DMS 273 treated with DMSO at 0.1 percent for 48 hours (cell line): ENCODE measurements at places on chromosomes 12 and 14.

DNA sequence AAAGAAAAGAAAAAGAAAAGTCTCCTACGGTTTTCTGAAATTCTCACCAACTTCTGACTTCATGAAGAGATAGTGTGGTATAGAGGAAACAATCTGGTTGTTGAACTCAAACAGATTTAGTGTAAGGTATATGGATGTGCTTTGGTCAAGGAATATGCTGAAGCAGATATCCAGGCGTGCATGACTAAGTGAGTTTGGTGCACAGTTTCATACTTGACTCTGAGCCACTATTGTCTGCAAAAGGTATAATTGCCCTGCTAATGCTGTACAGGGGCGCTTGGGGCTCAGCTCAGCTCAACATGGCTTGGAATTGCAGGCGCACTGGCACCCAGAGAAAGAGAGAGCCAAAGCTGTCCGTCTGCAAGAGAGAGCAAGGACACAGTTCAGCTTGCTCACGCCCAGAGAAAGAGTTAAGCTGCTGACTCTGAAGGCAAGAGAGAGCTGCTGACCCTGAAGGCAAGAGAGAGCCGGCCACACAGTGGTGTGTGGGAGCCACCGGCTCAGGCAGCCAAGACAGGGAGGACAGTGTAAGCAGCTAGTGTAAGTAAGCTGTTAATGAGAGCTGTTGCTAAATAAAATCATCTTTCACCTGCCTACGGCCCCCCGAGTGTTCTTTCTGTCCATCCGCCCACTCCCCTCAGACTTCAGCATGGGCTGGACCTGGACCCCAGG is 66.4 kb upstream of the SLC38A4 start:
- no peak for DNase-seq

GRCh38 chr12:122880155-122880667 is 15.7 kb downstream of the VPS37B start:
- DNase-seq = no peak

GRCh38 chr14:101721951-101722661 is 39.4 kb upstream of the PPP2R5C start:
- DNase-seq = no peak

- DNase-seq = no peak
These were observed 28.1 kb downstream of the ANO6 start for GRCh38 chr12:45243963-45244362.

DNA sequence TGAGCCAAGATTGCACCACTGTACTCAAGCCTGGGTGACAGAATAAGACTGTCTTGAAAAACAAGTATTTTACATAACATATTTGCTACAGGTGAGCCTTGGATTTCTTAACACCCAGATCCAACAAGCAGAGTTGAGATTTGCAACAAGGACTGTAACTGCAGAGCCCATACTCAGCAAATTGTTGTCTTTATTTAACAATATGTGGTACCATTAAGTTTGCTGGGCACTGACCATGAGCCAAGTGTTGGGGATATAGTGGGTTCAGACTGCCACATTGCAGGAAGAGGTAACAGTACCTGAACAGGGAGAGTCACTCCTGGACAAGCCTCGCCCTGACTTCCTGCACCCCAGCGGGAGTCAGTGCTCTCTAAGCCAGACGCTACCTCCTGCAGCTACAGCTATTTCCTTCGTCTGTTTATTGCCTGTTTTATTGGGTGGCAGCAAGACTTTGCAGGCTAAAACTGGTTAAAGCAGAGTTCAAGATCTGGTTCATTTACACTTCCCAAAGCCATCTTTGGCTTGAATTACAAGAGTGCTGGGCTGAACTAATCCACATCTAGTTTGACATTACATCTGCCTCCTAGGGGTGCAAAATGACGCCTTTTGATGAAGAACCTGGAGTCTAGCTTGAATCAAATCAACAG is 12.5 kb downstream of the AHSA1 start:
- DNase-seq = no peak

DNA sequence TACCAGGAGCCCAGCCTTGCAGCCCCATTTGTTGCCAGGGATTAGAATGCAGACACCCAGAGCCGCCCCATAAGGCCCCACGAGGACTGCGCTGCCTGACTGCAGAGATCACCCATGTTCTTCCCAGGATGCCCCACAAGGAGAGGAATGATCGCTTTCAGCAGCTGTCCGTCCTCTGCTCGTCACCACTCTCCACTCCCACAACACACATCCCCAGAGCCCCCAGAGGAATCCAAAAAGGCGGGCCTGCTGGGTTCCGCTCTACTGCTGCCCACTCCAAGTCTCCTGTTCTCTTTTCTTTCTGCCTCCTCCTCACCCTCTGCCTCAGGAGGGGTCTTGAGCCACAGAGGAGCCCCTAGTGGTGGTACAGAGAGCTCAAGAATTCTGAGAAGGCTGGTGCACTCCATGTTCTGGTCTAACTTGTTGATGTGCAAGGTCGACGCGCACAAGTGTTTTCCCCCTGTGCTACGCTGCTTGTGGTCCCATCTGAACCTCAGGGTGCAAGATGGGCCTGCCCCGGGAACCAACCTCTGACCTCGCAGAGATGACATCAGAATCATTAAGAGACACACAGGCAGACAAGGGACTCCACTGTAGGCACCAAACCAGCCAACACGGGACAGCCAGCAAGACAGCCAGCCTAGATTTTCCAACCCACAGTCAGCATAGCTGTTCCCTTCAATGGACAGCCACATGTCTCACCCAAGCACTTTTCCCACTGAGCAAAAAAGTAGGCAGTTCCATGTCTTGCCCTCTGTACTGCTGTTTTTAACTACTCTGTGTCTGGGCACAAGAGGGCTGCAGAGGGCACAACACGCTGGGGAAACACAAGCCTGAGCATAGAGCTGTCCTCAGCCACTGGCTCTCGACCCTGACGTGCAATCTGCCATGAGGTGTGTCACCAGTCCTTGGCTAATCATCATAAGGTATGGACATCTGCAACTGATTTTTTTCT is 29.9 kb downstream of the PXN start:
- DNase-seq = no peak

DNA sequence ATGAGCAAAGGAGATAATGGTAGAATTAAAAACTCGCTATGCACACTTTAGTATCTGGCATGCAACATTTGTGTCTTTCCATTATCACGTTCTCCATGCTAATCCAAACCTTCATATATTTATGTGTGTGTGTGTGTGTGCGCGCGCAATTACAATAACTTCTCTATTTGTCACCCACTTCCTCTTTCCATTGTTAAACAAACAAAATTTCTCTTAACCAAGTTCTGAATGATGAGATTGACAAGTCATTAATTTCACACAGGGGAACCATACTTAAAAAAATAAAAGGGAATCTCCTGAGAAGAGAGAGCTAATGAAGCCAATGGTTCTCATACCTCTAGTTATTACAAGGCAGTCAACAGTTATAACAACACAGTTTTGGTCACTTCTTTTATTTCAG is 575.9 kb upstream of the MDGA2 start:
- DNase-seq = no peak

GRCh38 chr12:117874842-117875434 is 93.9 kb downstream of the KSR2 start:
- no peak for DNase-seq

DNA sequence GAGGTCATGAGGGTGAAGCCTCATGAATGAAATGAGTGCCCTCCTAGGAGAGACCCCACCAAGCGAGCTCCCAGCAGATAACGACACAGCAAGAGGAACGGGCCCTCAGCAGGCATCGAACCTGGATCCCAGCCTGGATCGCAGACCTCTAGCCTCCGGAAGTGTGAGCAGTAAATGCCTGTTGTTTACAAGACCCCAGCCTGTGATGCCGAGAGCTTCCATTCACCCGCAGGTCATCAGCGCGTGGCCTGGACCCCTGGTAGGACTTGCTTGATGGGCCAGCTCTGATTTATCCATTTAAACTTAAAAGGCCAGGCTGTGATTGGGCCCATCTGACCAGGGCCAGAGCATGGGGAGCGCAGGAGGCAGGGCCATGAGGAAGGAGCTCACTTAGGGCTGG is 7.0 kb downstream of the TMEM179 start:
- DNase-seq = no peak

DNA sequence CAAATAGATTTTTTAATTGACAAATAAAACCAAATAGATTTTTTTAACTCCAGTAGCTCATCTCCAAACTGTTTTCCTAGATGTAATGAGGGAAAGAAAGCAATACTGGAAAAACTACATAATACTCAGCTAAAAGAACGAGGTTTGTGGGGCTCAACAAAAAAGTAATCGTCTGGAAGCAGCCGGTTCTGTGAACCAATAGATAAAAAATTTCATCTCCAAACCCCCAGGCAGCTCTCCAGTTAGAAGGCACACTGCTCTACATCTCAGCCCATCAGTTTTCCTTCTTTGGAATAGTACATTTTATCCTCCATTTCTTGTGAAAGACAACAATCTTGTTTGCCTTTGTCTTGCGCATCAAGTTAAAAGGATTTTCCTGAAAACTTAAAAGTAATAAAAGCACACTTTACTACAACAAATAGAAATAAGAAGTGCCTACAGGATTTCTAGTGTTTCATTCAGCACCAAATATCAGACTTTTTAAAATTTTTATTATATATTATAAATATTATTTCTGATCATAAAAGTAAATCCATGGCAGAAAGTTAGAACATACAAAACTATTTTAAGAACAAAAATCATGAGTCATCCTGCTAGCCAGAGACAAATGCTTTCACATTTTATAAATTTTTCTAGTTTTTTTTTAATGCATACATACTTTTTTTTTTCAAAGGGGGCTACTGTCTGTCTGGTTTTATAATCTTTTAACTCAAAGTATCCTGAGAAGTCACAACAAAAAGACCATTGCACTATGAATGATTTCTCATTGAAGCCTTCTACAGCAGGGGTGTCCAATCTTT is 67.7 kb downstream of the EPS8 start:
- DNase-seq = no peak

DNA sequence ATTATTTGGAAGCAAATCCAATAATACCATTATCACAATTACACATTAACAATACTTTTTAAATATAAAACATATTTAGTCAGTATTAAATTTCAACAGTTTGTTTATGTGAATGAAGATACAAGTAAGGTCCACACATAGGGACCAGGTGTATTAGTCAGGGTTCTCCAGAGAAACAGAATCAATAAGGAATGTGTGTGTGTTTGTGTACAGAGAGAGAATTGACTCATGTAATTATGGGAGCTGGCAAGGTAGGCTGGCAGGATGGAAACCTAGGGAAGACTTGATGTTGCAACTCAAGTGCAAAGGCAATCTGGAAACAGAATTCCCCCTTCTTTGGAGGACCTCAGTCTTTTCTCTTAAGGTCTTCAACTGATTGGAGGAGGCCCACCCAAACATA is 123.2 kb upstream of the OTX2 start:
- no peak for DNase-seq

- DNase-seq = no peak
These were observed 323.5 kb downstream of the DAD1 start for GRCh38 chr14:22265319-22266141.

DNA sequence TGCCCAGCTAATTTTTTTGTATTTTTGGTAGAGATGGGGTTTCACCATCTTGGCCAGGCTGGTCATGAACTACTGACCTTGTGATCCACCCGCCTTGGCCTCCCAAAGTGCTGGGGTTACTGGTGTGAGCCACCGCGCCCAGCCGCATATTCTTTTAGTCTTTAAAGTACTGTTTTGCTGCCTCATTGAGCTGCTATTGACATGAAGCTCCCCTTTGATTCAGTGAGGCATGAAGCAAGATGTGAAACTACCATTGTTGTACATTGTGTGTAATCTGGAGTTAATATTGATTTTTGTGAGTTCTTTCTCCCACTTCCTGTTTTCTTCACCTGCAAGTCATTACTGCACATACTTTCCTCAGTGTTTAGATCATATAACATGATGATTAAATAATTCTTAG is 80.8 kb downstream of the MNAT1 start:
- no peak for DNase-seq

DNA sequence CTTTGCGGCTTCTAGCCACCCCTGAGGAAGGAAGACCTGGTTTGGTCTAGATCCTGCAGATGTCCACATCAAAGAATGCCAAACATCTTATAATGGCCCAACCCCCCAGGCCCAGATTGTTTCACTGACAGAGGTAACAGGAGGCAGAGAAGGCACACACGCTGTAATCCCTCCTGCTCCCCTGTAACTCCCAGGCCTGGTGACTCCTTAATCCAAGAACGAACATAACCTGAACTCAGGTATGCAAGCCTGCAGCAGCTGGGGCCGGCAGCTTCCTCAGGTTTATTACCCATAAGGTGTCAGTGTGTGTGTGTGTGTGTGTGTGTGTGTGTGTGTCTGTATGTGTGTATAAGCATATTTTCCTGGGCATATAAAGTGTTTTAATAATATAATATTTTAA is 52.7 kb downstream of the ERH start:
- DNase-seq = no peak

DNA sequence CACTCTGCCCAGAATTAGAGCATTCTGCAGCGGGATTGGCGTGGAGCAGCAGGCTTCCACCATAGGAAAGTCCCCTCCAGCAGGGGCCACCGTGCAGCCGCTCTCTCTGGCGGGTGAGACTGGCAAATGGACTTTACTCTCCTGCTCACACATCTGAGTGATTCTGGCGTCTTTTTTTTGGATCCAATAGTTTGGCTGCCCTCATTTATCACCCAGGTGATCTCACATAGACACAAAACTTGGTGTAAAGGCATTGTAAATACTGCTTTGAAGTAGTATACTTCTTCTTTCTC is 130.3 kb downstream of the TGFB3 start:
- no peak for DNase-seq

- DNase-seq = no peak
These were observed 76.1 kb downstream of the SAMD4A start for GRCh38 chr14:54642801-54643695.

- DNase-seq = no peak
These were observed 30.4 kb upstream of the KCNA5 start for GRCh38 chr12:5013266-5013730.

GRCh38 chr12:90896821-90897220 is 58.2 kb downstream of the CCER1 start:
- DNase-seq = no peak

DNA sequence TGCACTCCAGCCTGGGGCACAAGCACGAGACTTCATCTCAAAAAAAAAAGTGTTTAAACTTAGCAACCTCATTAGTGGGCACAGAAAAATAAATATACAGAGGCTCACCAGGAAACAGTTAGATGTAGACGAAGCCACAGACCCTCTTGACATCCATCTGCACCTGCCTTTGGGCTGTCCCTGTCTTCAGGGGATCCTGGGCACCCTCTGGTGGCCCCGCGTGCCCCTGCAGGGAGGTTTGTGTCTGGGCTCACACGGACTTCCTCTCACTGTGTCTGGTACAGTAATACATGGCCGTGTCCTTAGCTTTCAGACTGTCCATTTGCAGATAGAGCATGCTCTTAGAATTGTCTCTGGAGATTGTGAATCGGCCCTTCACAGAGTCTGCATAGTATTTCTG is 916.5 kb downstream of the TMEM121 start:
- DNase-seq = no peak
